Calu3 (cell line): ENCODE measurements at places on chromosomes 12 and 14. TPM values are rescaled to one million over a fixed set of nuclear protein-coding genes. Genes with fewer than 3 reads are reported as not detected.

DNA sequence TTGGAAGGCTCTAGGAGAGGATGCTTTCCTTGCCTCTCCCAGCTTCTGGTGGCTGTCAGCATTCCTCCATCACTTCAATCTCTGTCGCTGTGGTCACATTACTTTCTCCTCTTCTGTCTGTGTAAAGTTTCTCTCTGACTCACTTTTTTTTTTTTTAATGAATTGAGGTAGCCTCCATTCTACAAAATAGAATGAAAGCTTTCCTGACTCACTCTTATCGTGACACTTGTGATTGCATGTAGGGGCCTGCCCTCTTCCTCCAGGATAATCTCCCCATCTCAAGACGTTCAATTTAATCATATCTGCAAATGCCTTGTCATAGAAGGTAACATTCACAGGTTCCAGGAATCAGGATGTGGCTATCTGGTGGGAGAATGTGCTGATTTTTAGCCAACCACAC lies 153.5 kb upstream of the HMGA2 start:
- no peak overlapping the region for H3K4me3 ChIP-seq
- DNase-seq = no peak
- peaks cover 44% of the 10 kb centered on the region for H3K4me1 ChIP-seq
- H3K27ac ChIP-seq = no peak overlapping the region
- H3K36me3 ChIP-seq = no peaks in the 10 kb centered on the region

- no peak for DNase-seq
- no peak overlapping the region for H3K4me3 ChIP-seq
- H3K27me3 ChIP-seq = no peaks in the 10 kb centered on the region
- H3K27ac ChIP-seq = no peak overlapping the region
These were observed 134.6 kb downstream of the BTG1 start for GRCh38 chr12:92010853-92011701.

DNA sequence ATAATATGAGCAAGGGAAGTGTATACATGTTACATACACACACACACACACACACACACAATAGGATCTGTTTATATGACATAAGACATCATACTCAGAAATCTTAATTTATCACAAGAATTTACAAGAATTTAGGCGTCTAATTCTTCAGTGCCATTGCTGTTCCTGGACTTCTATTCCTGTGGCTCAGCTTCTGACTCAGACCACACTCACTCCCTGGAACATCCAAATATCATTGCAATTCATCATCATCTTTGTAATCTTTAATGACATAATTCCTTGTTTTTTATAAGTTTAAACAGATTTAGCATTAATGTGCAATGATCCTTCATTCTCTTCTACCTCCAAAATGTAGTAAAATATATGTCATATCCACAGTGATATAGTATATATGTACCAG lies 544.2 kb downstream of the FOXG1 start:
- no peak for DNase-seq
- H3K27me3 ChIP-seq = no peaks in the 10 kb centered on the region

DNA sequence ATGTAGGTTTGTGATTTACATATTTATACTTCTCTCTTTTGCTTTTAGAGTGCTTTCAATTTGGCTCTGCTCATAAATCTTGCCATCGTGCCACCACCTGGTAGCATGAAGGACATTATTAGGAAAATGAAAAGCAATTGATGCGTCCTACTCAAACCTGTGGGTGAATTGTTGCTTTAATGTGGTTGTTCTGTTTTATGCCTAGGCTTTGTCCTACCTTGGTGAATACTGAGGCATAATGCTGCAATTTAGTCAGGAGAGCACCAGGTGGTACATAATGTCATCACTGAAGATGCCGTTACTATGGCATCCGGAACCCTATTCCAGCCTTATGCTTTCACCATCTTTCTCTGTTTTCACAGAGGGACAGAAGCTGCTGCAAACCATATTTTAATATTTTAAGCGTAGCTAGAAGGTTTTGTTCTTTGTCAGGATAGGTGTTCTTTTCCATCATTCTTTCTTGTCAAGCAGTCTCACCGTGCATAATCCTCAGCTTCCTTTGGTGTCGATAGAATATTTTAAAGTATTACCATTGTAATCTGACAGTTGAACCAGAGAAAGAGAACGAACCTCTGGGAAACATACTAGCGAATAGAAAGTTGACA lies 68.5 kb upstream of the PKP2 start:
- no peak overlapping the region for H3K4me3 ChIP-seq
- no peaks in the 10 kb centered on the region for H3K4me1 ChIP-seq
- no peaks in the 10 kb centered on the region for H3K36me3 ChIP-seq
- H3K27ac ChIP-seq = no peak overlapping the region
- H3K27me3 ChIP-seq = no peaks in the 10 kb centered on the region
- no peak for DNase-seq

The MYH6 gene
- not detected in 2 replicates for total RNA-seq

The NOC4L gene
- 62.5 and 67.3 TPM in 2 replicates for total RNA-seq

The ANKRD9 gene
- total RNA-seq = 23.3 and 23.8 TPM in 2 replicates

The KSR2 gene
- 1.6 and 1.9 TPM in 2 replicates for total RNA-seq

- no peaks in the 10 kb centered on the region for H3K27me3 ChIP-seq
- H3K36me3 ChIP-seq = no peaks in the 10 kb centered on the region
- H3K27ac ChIP-seq = no peak overlapping the region
- no peaks in the 10 kb centered on the region for H3K4me1 ChIP-seq
These were observed 506.8 kb downstream of the LRFN5 start for GRCh38 chr14:42113358-42114069.

The GPR84 gene
- total RNA-seq = not detected in 2 replicates

The C12orf50 gene
- 0.33 TPM in 1 of 2 replicates, not detected in the other for total RNA-seq

DNA sequence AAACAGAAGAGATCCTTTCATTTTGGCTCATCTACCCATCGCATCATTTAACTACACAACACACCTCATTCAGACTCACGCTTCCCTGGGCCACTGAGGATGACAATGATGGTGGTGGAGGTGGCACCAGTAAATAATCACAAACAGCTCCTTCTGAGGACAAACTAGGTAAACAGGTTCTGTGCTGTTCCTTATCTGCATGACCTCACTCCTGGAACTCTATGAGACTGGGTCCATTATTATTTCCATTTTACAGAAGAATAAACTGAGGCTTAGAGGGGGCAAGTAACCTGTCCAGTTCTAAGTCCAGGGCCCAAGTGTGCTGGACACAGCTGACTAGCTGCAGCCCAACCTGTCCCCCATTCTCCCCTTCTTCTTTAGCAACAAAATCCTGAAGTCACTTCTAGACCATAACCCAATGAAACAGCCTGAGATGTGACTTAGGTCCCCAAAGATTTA lies 50.4 kb downstream of the ITPK1 start:
- no peaks in the 10 kb centered on the region for H3K27me3 ChIP-seq
- H3K36me3 ChIP-seq = peaks cover 21% of the 10 kb centered on the region
- no peak for DNase-seq
- peaks cover 8% of the 10 kb centered on the region for H3K4me1 ChIP-seq
- no peak overlapping the region for H3K4me3 ChIP-seq
